ENCODE measurements at places on chromosomes 1 and 21. TPM values are rescaled to one million over a fixed set of nuclear protein-coding genes. Genes with fewer than 3 reads are reported as not detected.

Gene CACHD1
- 3.8 TPM for total RNA-seq

DNA sequence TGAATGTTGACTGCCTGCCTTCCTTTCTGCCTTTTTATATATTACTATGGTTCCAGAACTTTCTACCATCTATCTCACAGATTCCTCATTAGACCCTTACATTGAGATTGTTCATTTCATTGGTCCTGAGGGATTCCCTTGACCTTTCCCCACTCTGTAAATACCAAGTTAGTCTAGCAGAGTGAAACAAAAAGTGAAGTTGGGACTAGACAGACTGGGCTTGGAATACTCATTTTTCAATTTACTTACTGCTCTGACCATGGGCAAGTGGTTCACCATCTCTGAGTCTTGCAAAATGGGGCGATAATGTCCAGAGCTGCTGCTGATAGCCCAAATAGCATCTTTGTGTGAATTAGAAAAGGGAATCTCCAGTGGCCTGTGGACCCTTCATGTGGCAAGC, 38.8 kb downstream of the XCL2 start:
- no peak for DNase-seq

Gene C1QTNF12
- 0.27 TPM for total RNA-seq

DNA sequence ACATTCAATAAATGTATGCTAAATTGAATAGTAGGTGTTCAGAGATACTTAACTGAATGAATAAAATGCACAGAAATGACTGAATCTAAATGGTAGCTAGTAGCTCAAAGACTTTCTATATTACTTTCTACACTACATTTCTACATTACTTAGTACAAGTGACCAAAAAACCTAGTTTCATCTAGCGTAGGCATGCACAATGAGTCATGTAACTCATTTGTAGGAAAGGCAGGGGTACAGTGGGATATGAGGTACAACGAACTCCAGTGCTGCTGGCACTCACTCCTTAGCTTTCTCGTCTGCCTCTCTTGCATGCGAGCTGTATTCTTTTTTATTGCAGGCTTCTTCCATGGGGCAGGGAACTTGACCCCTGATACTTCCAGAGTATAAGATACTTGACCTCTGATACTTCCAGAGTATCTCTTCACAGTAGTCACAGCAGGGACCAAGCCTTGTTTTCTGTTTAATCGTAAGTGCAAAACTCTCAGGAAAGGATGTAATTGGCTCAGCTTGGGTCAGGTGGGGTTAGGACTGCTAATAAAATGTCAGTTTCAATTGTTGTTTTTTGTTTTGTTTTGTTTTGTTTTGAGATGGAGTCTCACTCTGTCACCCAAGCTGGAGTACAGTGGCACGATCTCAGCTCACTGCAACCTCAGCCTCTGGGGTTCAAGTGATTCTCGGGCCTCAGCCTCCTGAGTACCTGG, 4.9 kb upstream of the ATP2B4 start:
- DNase-seq, result no peak

DNA sequence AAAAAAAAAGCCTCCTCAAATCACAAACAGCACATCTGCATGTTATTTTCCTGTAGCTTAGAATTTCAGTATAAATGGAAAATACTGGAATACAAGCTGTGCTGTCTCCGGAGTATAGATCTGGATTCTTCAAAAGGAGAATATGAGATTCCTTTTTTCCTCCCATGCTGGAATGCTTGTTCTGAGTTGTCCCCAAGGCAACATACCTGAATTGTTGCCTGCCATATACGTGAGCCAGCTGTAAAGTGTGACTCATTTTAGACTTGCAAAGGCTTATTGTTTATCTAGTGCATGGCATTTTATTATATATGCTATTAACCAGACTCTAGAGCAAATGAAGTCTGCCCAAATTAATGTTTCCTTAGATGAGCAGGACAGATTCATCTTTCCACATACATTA, 95.0 kb upstream of the C1orf105 start:
- DNase-seq, result no peak
